Neuronal stem cell (in vitro differentiated cells): ENCODE measurements at places on chromosomes 7 and 10.

DNA sequence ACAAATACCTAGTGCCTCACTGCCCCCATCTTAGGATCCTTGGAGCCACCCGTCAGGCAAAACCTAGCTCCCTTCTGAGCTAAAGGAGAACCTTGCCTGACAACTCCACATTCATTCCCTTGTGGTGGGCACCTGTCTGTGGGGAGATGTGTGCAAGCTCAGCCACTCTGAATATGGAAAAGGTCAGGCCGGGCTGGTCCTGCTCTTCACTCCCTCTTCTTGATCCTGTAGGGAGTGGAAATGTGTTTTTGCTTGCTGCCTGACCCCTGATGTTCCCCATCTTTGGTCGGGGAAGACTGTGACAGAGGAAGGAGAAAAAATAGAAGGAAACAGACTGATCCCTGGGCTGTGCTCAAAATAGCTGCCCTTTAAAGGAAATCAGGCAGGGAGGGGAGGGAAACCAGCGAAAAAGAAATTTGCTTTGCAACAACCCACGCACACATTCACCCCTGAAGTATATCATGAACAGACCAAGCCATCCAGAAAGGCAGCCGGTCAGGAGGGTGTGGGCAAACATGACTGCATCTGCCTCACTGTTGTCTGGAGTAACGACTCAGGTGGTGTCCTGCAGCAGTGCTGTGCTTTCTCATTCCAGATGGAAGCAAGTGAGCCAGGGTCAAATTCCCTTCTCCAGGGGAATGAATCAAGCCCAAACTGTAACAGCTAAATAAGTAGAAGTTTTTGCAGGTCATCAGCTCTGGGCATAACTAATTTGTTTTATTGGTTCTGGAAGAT, 74.0 kb downstream of the SCRN1 start:
- no peak overlapping the region for H3K4me3 ChIP-seq
- H3K27ac ChIP-seq: no peak overlapping the region
- peaks cover 2% of the 10 kb centered on the region for H3K36me3 ChIP-seq
- DNase-seq: no peak

DNA sequence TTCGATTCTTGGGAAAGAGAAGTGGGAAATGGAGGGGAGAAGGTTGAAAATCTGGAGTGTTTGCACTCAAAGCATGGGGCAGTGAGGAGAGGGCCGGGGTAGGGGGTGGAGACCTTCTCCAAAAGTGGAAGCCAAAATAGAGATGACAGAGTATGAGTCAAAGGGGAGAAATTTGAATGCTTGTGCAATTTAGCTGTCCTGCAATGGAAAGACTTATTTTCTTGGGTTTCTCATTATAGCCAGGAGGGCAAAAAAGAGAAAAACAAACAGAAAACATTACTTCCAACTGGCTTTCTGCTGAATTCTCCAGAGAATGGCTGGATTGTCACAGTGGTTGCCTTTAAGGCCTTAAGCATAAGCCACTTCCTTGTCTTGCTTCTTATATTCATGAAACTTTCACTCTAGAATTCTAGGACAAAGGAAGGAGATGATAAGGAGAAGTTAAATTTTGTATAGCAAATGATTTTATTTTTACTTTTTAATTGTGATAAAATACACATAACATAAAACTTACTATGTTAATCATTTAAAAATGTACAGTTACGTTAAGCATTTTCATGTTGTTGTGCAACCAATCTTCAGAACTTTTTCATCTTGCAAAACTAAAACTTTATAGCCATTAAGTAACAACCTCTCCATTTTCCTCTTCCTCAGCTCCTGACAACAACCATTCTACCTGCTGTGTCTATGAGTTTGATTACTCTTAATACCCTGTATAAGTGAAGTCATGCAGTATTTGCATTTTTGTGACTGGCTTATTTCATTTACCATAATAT, 100.2 kb downstream of the GPR85 start:
- H3K4me3 ChIP-seq: no peak overlapping the region
- no peak overlapping the region for H3K27ac ChIP-seq
- no peaks in the 10 kb centered on the region for H3K27me3 ChIP-seq
- H3K4me1 ChIP-seq: peaks cover 2% of the 10 kb centered on the region

- H3K4me1 ChIP-seq: peaks cover 3% of the 10 kb centered on the region
- no peak overlapping the region for H3K4me3 ChIP-seq
- H3K36me3 ChIP-seq: no peaks in the 10 kb centered on the region
- DNase-seq: no peak
Measured at GRCh38 chr10:79494871-79495705, 17.2 kb upstream of the EIF5AL1 start.

DNA sequence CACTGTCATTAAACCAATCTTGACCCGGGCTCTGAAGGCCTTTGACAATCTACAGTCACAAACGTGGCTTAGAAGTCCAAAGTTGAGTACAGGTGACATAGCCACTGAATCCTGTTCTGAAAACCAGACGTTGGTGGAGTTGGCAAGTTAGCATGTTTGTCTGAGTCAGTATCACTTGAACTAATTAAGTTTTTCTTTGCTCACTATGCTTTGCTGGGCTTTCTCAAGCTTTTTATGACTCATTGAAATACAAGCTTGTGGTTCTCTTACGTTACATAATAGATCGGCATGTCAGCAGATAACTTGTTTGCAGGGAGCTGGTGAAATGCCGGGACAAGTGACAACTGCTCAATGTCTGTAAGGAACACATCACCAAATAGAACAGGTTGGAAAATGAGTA, 53.8 kb downstream of the ARL5B start:
- no peak overlapping the region for H3K4me3 ChIP-seq
- no peak overlapping the region for H3K27ac ChIP-seq
- no peaks in the 10 kb centered on the region for H3K27me3 ChIP-seq
- H3K4me1 ChIP-seq: no peaks in the 10 kb centered on the region
- no peaks in the 10 kb centered on the region for H3K36me3 ChIP-seq

DNA sequence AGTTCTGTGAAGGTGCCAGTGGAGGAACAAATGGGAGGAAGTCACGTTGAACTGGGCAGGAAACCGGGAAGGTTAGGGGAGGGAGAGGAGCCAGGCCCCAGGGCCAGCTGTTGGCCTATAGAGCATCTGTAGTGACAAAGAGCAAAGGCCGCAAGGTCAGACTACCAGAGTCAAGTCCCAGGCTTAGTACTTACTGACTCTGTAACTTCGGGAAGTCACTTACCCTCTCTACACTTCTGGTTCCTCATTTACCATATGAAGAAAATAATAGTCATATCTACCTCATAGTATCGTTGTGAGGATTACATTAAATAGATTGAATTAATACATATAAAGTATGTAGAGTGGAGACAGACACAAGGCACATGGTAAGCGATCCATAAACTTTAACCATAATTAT, 101.8 kb upstream of the FZD1 start:
- no peak overlapping the region for H3K4me3 ChIP-seq
- peaks cover 21% of the 10 kb centered on the region for H3K4me1 ChIP-seq
- H3K27ac ChIP-seq: no peak overlapping the region
- H3K36me3 ChIP-seq: no peaks in the 10 kb centered on the region
- no peak for DNase-seq

DNA sequence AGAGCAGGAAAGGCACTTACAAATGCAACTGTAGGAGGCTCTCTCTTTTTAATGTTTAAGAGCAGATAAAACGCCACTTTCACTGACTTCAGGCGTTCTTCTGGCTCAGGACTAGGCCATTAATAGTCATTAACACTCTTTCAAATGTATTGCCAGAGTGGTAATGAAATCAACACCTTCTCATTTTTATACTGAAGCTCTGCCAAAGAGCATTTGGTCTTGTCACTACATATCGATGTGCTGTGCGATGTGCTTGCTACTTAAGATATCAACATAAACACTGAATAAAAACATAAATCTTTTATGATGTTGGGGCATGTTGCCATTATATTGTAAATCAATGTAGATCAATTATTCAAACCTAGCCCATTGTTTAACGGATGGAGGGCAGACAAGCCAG, 634.7 kb downstream of the ARL4A start:
- no peaks in the 10 kb centered on the region for H3K27me3 ChIP-seq
- no peak overlapping the region for H3K4me3 ChIP-seq
- DNase-seq: no peak
- no peak overlapping the region for H3K27ac ChIP-seq

GRCh38 chr10:109981650-109982049, 26.1 kb upstream of the ADD3 start:
- H3K27ac ChIP-seq: no peak overlapping the region
- H3K27me3 ChIP-seq: no peaks in the 10 kb centered on the region
- peaks cover 5% of the 10 kb centered on the region for H3K4me1 ChIP-seq
- no peak for DNase-seq
- H3K4me3 ChIP-seq: no peak overlapping the region

DNA sequence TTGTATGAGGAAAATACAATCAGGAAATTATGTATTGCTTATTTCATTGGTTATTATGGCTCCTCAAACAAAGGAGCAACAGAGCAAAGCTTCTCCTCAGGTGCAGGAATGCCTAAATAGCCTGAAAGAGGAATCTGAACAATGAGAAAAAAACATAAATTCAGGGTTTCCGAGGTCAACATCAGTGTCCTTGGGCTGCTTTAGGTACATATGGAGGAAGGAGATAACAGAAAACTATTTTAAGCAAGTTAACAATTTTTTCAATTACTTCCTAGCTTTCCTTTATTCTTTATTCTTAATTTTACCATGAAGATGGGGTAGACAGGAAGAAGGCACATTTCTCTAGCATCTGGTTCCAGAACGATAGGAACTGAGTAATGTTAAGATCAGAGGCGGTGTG, 14.0 kb downstream of the SLC16A9 start:
- no peaks in the 10 kb centered on the region for H3K4me1 ChIP-seq
- H3K27me3 ChIP-seq: no peaks in the 10 kb centered on the region
- DNase-seq: no peak
- no peak overlapping the region for H3K4me3 ChIP-seq
- H3K36me3 ChIP-seq: no peaks in the 10 kb centered on the region

- no peak overlapping the region for H3K4me3 ChIP-seq
- H3K4me1 ChIP-seq: no peaks in the 10 kb centered on the region
- peaks cover 13% of the 10 kb centered on the region for H3K36me3 ChIP-seq
- no peaks in the 10 kb centered on the region for H3K27me3 ChIP-seq
- H3K27ac ChIP-seq: no peak overlapping the region
Measured at GRCh38 chr10:102279104-102279503, 33.8 kb downstream of the GBF1 start.

DNA sequence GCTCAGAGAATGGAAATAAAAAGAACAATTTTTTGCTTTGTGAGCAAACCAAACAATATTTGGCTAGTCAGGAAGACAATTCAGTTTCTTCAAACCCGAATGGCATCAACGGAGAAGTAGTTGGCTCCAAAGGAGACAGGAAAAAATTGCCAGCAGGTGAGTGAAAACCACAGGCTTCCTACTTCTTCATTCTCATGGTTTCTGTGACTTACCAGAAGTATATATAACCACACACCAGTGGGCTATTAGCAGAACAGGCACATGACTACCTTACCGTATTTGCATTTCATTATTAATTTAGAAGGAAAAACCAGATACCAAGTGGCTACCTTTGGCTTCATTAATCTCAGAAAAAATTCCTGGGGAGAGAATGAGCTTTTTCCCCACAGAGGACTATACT, 8.8 kb downstream of the TDRD1 start:
- no peak overlapping the region for H3K27ac ChIP-seq
- no peak for DNase-seq
- H3K27me3 ChIP-seq: no peaks in the 10 kb centered on the region
- H3K36me3 ChIP-seq: no peaks in the 10 kb centered on the region

DNA sequence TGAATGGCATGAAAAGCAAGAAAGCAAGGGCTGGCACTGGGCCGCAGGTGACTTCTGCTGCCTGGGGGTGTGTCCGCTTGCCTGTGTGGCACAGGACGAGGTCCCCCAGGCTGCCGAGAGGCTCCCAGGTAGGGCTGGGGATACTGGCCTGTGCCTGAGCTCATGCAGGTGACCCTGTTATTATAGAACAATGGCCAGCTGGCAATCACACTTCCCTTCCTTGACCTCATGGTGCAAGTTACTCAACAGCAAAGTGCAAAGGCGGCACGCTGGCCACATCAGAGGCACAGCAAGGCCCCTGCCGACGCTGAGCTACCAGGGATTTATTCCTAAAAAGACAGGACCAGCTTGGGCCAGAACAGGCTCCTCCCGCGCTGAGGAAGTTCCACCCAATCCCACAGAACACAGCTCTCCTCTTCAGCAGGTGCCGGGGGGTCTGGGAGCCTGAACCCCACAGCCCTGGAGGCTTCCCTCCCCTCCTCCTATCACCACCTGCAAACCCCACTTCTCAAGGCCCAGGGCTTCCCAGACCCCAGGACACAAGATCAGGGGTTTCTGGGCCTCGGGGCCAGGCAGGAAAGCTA, 1.4 kb upstream of the ADAM8 start:
- peaks cover 8% of the 10 kb centered on the region for H3K4me1 ChIP-seq
- no peak for DNase-seq
- peaks cover 6% of the 10 kb centered on the region for H3K27me3 ChIP-seq
- H3K27ac ChIP-seq: no peak overlapping the region
- no peak overlapping the region for H3K4me3 ChIP-seq

GRCh38 chr7:149638566-149639320, 134.6 kb downstream of the ZNF467 start:
- H3K4me3 ChIP-seq: no peak overlapping the region
- no peak for DNase-seq
- no peaks in the 10 kb centered on the region for H3K4me1 ChIP-seq
- peaks cover 23% of the 10 kb centered on the region for H3K27me3 ChIP-seq
- H3K27ac ChIP-seq: no peak overlapping the region

DNA sequence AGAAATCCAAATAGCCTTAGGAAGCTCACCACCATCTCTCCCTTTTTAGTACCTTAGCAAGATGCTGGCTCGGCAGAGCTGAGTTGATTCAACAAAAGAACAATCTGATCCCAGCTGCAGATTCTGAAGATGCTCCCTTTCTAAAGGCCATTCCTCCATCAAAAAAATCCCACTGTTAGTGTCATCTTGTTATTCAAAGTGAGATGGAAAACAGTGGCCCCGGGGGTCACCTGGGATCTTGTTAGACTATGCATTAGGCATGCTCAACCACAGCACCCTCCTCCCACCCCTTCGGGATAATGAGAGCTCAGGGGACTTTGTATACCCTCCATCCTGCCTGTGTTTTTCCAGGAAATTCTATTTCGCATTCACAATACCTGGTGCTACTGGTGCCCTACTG, 2.4 kb downstream of the NCAPG2 start:
- no peaks in the 10 kb centered on the region for H3K27me3 ChIP-seq
- H3K4me1 ChIP-seq: peaks cover 16% of the 10 kb centered on the region
- no peak overlapping the region for H3K4me3 ChIP-seq
- no peak overlapping the region for H3K27ac ChIP-seq
- no peak for DNase-seq

- no peaks in the 10 kb centered on the region for H3K27me3 ChIP-seq
- H3K4me3 ChIP-seq: no peak overlapping the region
- no peak for DNase-seq
- H3K4me1 ChIP-seq: no peaks in the 10 kb centered on the region
- no peaks in the 10 kb centered on the region for H3K36me3 ChIP-seq
- no peak overlapping the region for H3K27ac ChIP-seq
Measured at GRCh38 chr7:84981055-84981976, 205.5 kb downstream of the SEMA3D start.

- H3K4me1 ChIP-seq: peaks cover 13% of the 10 kb centered on the region
- H3K27ac ChIP-seq: no peak overlapping the region
- no peak for DNase-seq
- no peaks in the 10 kb centered on the region for H3K27me3 ChIP-seq
Measured at GRCh38 chr7:73707045-73707631, 12.3 kb downstream of the STX1A start.
